Activated T-cell treated with anti-CD3 and anti-CD28 coated beads, Interleukin-2, amount 50 U/mL, for 24 hours (primary cell): ENCODE measurements at places on chromosomes 3 and 15.
A peak's percentile ranks its signal among the peaks of the same experiment; 100 is the strongest.

DNA sequence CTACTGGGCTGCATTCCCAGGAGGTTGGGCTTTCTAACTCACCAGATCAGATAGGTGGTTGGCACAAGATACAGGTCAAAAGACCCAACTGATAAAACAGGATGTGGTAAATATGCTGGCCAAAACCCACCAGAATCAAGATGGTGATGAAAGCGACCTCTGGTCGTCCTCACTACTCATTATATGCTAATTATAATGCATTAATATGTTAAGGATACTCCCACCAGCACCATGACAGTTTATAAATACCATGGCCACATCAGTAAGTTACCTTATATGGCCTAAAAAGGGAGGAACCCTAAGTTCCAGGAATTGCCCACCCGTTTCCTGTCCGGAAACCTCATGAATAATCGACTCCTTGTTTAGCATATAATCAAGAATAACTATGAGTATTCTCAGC lies 31.6 kb downstream of the CFAP44 start:
- DNase-seq = no peak

DNA sequence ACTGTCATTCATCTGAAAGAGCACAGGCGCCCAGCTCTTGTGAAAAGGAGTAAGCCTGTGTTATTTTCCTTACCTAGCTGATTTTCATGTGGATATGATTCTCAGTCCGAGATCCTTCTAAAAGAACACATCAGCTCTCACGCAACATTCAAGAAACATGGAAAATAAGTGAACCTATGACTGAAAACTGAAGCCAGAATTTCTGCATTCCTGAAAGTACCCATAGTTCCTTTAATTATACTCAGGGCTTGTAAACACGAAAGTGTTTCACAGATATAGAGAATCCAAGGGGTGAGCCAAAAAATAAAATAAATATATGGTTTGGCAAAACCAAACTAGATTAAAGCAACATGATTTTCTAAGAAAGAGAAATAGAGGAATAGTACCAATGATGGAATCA lies 100.8 kb upstream of the CHMP2B start:
- no peak for DNase-seq

DNA sequence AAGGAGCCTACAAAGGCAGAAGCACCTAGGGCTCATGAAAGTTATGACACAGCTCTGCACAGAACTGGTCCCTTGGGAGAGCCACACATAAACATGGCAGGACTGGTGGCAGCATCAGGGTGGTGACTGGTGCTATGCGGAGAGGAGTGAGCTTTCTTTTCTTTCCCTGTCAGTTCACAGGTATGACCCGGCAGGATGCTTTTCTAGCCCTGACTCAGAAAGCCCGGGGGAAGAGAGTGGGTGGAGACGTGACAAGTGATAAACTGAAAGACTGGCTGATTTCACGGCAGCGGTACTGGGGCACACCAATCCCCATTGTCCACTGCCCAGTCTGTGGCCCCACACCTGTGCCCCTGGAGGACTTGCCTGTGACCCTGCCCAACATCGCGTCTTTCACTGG lies 103.0 kb downstream of the LARS2 start:
- DNase-seq = no peak

DNA sequence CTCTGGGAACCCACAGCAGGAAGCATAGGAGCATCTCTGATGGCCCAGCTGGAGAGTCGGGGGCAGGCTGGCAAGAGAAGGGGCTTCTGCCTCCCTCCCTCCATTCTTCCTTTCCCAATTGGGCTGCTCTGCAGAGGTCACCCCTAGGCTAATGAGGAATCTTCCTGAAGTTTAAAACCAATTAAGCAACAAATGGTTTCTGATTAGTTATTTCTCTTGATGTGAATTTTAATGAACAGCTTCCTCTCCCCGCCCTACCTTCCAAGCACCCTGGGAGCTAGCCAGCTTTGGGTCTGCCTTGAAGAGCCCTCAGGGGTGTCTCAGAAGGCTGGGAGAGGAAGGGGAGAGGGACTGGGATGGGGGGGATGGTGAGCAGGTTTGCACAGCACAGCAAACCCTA lies 24.6 kb upstream of the HCN4 start:
- no peak for DNase-seq

- DNase-seq = no peak
Measured at GRCh38 chr15:95292785-95293450, 1037.6 kb upstream of the NR2F2 start.

DNA sequence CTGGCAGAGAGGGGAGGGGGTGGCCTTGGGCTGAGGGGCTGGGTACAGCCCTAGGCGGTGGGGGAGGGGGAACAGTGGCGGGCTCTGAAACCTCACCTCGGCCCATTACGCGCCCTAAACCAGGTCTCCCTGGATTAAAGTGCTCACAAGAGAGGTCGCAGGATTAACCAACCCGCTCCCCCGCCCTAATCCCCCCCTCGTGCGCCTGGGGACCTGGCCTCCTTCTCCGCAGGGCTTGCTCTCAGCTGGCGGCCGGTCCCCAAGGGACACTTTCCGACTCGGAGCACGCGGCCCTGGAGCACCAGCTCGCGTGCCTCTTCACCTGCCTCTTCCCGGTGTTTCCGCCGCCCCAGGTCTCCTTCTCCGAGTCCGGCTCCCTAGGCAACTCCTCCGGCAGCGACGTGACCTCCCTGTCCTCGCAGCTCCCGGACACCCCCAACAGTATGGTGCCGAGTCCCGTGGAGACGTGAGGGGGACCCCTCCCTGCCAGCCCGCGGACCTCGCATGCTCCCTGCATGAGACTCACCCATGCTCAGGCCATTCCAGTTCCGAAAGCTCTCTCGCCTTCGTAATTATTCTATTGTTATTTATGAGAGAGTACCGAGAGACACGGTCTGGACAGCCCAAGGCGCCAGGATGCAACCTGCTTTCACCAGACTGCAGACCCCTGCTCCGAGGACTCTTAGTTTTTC lies 4.9 kb downstream of the ISL2 start:
- peak; percentile 54 for DNase-seq

- DNase-seq = no peak
Measured at GRCh38 chr15:66163553-66163952, 90.0 kb downstream of the MEGF11 start.

DNA sequence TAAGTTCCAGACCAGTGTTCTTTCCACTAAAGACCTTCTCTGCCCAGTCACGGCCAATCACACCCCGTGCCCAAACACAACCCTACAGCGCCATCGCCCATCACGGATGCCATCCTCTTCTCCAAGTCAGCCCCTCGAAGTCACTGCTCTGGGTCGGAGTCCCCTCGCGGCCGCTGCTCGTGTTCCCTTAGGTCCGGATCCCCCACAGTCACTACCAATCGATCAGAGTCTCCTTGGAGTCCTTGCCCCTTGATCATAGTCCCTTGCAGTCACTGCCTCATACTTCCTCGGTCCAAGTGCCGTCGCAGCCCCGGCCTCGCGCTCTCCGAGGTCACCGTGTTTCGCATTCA lies 461 bp downstream of the PCYT1A start:
- no peak for DNase-seq

- DNase-seq = no peak
Measured at GRCh38 chr15:84846269-84846668, 29.1 kb downstream of the ALPK3 start.

GRCh38 chr3:38085311-38085942 lies 46.4 kb downstream of the DLEC1 start:
- no peak for DNase-seq

DNA sequence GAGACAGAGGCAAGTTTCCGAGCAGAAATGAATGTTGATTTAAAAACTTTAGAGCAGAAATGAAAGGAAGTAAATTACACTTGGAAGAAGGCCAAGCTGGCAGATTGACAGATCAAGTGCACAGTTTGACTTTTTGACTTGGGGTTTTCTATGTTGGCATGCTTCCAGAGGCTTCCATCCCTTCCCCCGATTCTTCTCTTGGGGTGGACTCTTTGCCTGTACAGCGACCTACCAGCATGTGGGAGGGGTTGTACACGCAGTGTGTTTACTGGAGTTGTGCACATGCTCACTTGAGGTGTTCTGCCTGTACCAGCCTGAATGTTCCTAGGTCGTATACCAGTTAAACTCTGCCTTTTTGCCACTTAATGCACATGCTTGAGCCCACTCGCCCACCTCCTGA lies 701.5 kb upstream of the GBE1 start:
- DNase-seq = no peak

DNA sequence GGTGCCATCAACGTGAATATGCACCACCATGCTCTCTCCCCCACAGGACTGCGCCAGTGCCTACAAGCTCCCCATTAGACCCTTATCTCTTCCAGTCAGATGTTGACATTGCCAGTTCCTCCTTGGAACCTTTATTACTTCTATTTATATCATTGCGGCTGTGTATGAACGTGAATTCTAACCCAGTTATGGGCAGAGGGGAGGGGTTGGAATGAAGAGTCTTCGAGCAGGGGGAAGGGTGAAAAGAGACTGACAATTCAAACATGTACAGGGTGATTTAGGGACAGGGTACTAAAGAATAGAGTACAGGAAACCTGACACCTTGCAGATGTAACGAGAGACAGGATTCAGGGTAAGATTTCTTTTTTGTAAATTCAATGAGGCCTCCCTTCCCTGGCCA lies 41.8 kb upstream of the ST6GAL1 start:
- DNase-seq = no peak

DNA sequence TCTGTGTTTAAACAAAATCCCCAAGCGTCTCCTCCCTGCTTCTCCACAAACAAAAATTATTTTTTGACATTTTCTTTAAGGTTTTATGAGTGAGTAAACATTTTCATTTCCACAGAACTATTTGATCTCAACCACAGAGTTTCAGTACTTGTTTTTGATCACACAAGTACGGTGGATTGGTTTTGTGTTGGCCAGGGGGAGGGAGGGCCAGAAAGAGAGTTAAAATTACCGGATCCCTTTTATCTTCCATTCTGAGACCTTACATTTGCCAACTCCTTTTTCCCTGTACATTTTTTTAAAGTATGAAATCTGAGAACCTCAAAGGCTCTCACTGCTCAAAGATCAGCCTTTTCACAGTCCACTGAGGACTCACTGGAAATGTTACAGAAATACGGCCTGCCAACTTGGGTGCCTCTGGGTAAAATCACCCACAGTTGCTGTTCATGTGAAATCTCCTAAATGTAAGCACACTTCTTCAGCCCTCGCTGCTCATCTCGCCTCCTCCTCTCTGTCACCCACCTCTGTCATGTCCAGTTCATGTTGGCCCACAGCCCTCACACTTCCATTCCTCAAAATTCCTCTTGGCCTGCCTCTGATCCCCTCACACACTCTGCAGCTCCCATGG lies 1.7 kb downstream of the HOMER2 start:
- no peak for DNase-seq

GRCh38 chr3:23837286-23837685 lies 31.5 kb downstream of the UBE2E1 start:
- DNase-seq = no peak

DNA sequence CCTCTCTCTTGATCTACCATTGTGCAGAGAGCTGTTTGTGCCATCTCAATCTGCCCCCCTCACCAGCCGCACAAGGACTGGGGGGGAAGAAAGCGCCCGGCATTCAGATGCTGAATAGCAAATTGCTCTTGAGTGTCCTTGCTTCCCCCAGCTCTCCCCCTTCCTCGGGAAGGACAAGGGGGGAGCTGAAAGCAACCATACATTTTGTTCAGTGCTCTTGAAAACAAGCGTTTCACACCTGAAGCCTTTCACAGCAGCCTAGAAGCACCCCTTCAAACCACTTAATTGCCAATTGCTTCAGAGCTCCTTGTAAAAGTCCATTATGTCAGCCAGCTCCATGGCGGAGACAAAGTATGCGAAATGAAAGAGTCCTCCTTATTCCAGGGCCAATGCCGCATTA lies 540.1 kb downstream of the NR2F2 start:
- no peak for DNase-seq

- no peak for DNase-seq
Measured at GRCh38 chr3:118863731-118864322, 170.8 kb downstream of the IGSF11 start.

DNA sequence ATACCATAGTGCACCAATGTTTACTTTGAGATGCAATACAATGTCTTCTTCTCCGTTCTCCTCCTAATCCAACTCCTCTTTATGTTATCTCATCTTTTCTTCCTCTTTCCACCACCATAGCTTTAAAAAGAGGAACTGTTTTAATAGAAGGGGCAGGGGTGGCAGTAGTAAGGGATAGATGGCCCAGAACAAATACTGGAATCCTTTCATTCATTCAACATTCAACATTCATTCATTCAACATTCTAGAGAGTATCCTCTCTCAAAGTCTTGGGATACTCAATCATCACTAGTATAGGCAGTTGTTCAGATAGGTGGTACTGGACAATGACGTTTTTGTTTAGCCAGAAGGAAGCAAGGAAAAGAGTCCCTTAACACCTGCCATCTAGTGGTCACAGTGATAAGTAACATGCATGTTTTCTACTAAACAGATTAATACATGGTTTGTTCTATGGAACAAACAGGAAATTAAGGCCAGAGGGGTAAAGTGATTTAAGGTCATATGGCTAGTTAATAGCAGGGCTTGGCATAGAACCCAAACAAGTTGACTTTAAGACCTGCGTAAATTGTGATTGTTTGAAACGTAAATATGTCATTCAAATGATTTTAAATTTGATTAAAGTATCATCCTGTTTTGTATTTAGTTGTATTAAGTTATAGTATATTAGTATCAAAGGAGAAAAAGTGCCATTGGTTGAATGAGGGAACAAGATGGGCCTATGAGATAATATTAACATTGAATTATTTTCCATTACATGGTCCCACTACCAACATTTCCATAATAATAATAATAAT lies 26.9 kb upstream of the EHHADH start:
- no peak for DNase-seq

- no peak for DNase-seq
Measured at GRCh38 chr3:23319366-23320312, 116.5 kb downstream of the UBE2E2 start.

DNA sequence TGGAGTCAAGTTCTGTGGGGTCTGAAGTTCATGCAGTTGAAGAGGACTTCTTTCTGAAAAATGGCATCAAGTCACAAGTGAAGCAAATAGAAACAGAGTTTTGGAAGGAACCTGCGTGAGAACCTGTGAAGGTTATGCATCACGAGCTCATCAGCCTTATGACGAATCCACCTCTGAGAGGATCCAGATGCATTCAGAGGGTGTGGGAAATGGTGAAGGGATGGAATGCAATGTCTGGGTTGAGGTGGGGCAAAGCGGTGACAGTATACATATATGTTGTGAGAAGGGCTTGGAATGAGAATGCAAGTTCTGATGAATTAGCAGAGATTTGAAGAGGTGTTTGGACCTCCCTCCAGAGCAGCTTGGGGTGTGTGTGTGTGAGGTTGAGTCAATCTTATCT lies 382.1 kb upstream of the TBL1XR1 start:
- DNase-seq = no peak

DNA sequence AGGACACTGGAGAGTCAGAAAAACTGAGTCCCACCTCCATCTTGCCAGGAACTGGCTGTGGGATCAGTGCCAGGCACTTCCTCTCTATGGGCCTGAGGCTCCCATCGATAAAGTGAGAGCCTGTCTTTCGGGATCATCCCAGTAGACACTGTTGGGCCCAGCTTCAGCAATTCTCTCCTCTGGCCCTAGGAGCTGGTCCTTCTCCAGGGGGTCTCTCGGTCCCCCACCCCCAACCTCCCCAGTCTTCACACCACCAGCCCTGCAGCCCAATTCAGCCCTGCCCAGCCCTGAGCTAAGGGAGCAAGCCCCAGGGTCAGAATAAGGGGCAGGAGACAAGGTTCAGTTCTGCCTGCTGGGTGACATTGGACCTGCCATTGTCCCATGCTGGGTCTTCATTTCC lies 4.5 kb upstream of the LCTL start:
- no peak for DNase-seq

GRCh38 chr3:138227650-138228049 lies 40.5 kb downstream of the ARMC8 start:
- DNase-seq = no peak
